ENCODE measurements at places on chromosomes 4 and X.

DNA sequence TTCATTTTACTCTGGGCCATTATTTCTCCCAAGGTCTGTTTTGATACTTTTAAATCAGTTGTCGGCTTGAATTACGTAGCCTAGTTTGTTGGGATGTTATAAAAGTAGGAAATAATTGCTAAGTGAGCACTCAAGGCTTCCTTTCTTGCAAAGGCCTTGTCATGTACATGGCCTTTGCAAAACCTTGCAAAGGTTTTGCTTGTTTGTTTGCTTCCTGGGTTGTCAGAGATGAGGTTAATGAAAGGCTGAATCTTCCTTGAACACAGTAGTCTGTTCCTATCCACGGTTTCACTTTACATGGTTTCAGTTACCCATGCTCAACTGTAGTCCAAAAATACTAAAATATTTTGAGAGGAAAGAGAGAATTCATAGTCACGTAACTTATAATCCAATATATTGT is 113.5 kb downstream of the NAA11 start:
- no peak for DNase-seq

- DNase-seq: no peak
Observed at GRCh38 chr4:2741626-2742025, 14.5 kb downstream of the TNIP2 start.

- DNase-seq: no peak
Observed at GRCh38 chrX:110215411-110215810, 102.5 kb downstream of the AMMECR1 start.

DNA sequence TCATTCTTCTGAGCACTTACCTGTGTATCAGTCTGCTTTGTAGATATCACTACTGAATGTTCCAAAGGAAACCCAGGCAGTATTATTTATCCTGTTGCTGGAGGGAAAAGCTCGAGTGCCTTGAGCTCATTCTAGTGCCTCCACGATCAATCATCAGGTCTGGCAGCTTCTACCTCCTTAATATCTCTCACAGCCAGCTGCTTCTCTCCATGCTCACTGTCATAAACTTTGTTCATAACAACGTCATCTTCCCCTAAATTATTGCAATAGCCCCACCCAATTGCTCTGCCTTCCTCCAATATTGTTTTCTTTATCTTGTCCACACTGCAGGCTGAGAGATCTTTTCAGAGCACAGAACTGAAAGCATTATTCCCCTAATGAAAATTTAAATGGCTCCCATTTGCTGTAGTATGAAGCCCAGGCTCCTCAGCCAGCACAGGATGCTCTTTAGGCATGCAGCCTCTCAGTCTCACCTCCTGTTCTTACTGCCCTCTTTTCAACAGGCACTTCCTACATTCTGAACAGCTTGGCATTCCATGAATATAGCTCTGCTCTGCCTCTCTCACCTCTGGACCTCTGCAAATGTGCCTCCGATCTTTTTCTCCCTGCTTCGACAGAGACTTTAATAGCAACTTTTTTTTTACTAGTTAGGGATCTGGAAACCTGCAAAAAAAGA is 504.2 kb upstream of the IGFBP7 start:
- no peak for DNase-seq

- no peak for DNase-seq
Observed at GRCh38 chr4:114512595-114513295, 85.9 kb upstream of the UGT8 start.

DNA sequence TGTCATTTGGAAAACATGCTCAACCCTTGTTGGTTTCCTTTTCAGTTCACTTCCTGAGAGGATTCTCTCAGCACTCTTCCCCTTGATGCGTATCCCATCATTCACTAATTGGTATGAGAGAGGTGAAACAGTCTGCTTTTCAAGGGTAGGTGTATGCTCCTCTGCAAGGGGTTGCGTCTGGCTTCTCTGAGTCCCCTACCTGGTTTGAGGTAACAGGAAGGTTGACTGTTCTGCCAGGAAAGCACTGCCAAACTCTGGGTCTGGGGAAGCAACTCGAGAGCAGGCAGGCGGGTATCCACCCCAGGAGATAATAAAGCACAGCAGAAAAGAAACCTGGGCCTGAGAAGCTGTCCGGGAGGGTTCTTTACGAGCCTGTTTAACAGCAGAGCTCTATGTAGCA is 101.2 kb downstream of the SHROOM4 start:
- DNase-seq: no peak

GRCh38 chrX:12610079-12610478 is 181.1 kb upstream of the PRPS2 start:
- DNase-seq: no peak

- no peak for DNase-seq
Observed at GRCh38 chr4:54585321-54586000, 72.3 kb upstream of the KIT start.

GRCh38 chrX:47098338-47099094 is 20.3 kb downstream of the RGN start:
- no peak for DNase-seq

DNA sequence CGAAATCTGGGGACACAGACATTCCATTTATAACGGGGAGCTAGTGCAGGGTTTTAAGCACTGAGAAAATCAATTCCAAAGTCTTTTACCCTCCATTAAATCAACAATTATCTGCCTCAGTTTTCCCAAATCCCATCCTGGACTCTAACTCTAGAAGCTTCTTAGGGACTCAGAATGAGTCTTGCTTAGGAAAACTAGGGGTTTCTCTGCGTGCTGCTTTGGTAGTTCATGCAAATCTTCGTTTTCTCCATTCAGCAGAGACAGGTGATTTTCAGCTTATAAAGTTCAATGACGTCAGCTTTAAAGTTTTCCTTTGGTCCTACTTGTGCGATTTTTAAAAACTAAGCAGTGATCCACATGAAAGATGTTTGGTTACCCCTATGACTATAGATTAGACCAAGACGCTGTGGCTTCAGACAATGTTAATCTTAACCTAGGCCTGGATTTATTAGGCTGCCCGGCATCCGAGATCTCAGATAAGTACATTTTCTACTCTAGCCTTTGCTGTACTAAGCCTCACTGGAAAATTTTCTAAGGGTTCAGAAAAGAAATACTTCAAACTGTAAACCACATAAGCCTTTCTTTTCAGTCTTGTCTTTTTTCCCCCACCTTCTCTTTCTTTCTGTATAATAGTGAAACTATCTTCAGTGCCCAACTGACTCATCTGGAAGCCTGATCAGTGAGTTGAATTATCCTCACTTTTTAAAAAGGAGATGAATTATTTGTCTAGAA is 121.4 kb upstream of the GATB start:
- DNase-seq: no peak

DNA sequence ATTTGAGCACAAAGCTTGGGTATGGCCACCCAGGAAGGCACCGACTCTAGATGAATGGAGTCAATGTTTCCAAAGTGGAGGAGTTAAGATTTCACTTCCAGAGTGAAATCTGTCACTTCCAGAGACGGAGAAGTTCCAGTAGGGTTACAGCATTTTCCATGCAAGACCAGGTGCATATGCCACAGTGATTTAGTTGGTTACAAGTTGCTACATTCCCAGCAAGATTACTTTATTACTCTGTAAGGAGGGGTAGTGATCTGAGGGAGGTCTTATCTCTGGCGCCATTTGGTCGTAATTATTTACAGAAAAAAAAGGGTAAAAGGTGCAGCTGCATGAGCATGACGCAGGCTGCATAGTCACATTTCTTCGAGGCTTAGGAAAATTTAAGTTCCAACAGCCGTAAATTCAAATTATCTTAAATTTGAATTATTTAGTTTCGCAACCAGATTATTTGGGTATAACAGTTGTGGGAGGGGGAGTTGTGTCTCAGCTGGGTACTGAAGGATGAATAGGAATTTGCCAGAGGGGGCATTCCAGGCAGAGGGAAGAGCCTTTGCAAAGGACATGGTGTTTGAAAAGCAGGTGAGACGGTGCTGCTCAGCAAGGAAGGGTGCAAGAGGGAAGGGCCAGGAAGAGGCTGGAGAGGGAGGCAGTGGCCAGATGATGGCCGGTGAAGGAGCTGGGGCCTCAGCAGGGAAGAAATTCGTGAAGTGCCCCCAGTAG is 17.4 kb upstream of the AFAP1 start:
- DNase-seq: no peak

GRCh38 chr4:153257151-153257620 is 52.9 kb downstream of the TRIM2 start:
- peak; percentile 90 for DNase-seq

GRCh38 chrX:150365990-150366911 is 3.1 kb downstream of the MAMLD1 start:
- no peak for DNase-seq

GRCh38 chr4:109462802-109463201 is 29.2 kb downstream of the SEC24B start:
- no peak for DNase-seq

GRCh38 chr4:900721-901120 is 31.4 kb downstream of the GAK start:
- DNase-seq: no peak

DNA sequence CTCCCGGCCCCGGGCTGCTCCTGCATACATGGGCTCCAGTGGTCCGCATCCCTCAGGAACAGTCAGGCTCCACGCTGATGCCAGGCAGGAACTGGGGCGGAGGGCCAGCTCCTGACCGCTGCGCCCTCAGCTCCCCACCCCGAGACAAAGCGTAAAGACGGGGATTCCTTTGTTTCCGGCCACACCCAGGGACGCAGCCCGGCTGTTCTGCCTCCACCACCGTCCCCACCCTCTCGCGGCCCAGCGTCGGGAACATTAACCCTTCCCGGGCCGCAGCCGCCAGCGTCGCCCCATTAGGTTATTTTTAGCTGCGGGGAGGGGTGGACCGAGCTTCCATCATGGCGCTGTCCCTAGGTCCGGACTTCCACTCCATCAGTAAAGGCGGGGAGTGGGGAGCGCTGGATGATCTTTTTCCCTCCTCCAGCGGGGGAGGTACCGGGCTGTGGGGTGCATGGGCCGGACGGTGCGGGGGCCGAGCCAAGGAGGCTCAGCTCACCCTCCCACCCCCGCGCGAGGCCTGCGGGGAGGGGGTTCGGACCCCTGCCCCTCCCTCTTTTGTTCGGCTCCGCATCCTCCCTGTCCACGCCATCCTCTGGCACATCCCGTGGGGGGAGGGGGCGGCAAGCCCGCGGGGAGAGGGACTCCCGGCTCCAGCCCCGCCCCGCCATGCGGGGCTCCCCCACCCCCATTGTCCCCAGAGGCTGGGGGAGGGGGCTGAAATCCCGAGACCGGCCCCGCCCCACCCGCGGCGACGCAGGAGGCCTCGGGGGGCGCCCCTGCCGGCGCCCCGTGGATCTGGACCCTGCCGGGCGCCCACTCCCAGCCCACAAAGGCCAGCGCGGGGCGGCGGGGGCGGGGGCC is 5.3 kb downstream of the CRMP1 start:
- DNase-seq: no peak

- DNase-seq: no peak
Observed at GRCh38 chrX:71103110-71103983, 3.2 kb downstream of the CXorf65 start.

- no peak for DNase-seq
Observed at GRCh38 chr4:38024206-38024509, 64.0 kb downstream of the PTTG2 start.

DNA sequence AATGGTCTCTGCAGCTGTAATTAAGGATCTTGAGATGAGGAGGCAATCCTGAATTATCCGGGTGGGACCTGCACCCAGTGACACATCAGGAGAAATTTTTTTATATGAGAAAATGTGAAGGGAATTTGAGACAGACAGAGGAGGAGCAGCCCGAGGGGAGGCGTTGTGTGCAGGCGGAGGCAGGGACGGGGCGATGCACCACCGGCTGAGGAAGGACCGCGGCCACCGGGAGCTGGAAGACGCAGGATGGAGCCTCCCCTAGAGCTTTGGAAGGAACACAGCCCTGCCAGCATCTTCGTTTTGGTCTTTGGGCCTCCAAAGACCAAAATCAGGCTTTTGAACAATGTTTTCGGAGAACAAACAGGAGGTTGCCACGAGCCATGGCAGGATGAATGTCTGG is 85.0 kb upstream of the ADRA2C start:
- DNase-seq: peak; percentile 29

- no peak for DNase-seq
Observed at GRCh38 chrX:427812-428725, 41.4 kb upstream of the PPP2R3B start.

DNA sequence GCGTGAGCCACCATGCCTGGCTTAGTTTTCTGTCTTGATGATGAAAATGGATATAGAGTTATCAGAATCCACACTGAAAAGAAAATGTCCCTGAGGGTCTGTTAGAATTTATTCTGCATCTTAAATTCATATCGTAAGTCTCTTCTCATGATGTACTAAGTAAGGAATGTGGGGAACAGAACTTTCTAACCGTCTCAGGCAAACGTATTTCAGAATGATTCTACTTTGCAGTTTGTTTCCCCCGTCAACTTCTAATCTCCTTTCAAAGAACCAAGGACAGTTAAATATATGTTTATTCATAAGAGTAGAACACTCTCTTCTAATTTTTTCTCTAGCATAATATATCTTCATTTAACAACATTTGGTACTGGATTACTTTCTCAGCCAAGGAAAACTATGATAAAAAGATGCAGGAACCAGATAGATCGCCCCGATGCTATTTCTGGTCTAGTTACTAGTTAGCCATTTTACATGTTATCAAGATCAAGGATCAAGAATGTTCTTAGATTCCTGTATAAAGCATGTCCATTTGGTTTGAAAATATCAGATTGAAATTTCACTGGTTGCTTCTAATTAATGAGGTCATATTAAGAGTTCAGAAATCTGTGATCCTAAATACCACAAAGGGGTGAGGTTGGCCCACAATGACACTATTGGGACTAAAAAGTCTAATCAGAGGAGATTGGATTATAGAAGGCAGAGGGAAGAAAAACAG is 49.5 kb downstream of the METTL14 start:
- no peak for DNase-seq

DNA sequence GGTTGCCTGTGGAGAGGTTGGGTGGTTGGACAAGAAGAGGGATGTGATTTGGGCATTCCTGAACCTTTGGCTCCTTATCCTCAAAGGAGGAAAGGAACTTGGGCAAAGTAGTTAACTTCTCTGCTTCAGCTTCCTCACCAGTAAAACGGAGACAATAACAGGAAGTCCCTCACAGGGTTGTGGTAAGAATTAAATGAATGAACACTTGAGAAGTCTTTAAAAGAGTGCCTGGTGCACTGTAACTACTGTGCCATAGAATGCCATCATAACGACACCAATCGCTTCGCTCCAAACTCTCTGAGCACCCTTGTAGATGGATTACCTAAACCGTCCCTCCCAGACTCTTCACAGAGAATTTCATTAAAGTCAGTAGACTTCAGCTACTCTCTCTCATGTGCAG is 10.5 kb downstream of the ZCCHC18 start:
- DNase-seq: no peak

DNA sequence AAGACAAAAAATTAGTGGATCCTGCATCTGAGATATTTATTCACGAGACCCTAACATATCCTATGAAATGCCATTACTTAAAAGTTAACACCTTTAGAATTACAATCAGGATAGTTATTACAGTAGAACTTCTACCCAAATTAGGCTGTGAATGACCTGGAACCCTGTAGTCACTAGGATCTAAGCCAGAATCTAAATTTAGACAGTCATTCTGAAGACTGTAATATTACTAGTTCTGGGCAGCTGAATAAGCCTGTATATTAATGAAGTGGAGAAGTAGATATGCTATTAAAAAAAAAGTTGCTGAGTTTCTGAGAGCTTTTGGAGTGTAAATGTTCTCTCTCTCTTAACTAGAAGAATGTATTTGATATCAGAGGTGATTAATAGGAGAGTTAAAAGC is 67.0 kb downstream of the FAM13A start:
- no peak for DNase-seq

GRCh38 chrX:39261446-39262147 is 460.3 kb downstream of the MID1IP1 start:
- DNase-seq: no peak
